ENCODE measurements at places on chromosomes 4 and X. TPM values are rescaled to one million over a fixed set of nuclear protein-coding genes. Genes with fewer than 3 reads are reported as not detected.

CT55 gene
- not detected for total RNA-seq

ARHGEF6 gene
- total RNA-seq: 0.09 TPM

FRMPD3 gene
- total RNA-seq: 0.05 TPM

TMEM271 gene
- total RNA-seq: not detected

MAGEB2 gene
- not detected for total RNA-seq

CYTL1 gene
- total RNA-seq: not detected

All from A549 treated with Mapracorat at 1 μM for 4 hours (cell line).